Stimulated activated CD8-positive, alpha-beta memory T cell treated with anti-CD3 and anti-CD28 coated beads, Interleukin-12 subunit alpha, Interleukin-12 subunit beta, amount 100 ng/mL, for 4 hours (primary cell): ENCODE measurements at places on chromosomes 13 and 19.

GRCh38 chr13:109759609-109760008, 26.8 kb downstream of the IRS2 start:
- DNase-seq = no peak

GRCh38 chr13:52780092-52780491, 40.5 kb upstream of the CNMD start:
- DNase-seq = no peak

- no peak for DNase-seq
Observed at GRCh38 chr19:3042621-3043267, 13.7 kb upstream of the TLE2 start.

GRCh38 chr13:102226591-102226990, 175.3 kb downstream of the FGF14 start:
- DNase-seq = no peak

- DNase-seq = no peak
Observed at GRCh38 chr19:23787106-23787505, 28.4 kb upstream of the ZNF681 start.

DNA sequence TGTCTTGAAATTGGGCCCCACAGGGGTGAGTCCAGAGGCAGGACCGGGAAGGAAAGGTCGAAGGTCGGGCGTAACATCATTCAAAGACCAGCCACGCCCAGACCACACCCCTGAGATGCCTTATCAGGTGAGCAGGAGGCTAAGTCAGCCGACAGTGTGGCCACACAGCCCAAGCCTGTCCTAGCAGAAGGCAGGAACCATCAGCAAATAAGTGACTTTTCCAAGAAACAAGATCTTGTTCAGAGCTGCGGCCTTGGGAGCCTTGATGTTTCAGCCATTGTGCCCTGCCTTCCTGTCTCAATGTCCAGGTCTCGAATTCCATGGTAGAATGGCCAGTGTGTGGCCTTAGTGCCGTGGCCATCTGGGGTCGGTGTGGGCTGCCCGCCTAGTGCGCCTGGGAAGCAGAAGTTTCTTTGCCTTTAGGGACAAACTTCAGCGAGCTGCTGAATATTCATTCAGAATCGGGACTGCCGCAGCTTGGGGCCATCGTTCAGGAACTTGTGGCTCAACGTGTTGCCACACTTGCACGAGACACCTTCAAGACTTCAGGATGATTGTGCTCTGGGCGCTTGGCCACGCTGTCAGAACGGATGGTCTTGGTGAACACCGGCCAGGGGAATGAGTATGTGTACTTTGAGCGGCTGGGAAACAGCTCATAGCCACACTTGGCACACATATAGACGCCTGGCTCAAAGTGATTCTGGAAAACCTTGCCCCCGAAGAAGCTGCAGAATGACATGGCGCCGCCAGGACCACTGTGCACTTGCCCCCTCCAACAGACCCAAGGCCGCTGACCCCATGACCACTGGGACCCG, 6.1 kb upstream of the IFNL4 start:
- no peak for DNase-seq

GRCh38 chr13:38628554-38628953, 58.3 kb upstream of the FREM2 start:
- DNase-seq = no peak

DNA sequence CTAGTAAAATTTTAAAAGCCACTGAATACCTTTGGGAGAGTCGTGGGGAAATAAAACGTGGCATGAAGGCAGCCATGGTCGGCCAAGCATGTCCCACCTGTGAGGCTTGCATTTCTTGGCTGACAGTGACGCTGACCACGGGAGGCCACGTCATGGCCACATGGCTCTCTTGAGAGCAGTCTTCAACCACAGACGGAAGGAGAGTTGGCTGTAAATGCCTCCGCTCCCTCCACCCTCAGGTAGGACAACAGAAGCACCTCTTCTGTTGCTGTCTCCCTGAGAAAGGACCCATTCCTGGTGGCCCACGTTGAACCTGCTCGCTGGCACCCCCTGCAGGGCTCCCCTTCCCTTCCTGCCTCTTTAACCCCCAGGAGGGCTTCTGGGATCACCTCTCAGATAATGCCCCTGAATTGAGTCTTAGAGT, 10.6 kb upstream of the LRRC25 start:
- no peak for DNase-seq

DNA sequence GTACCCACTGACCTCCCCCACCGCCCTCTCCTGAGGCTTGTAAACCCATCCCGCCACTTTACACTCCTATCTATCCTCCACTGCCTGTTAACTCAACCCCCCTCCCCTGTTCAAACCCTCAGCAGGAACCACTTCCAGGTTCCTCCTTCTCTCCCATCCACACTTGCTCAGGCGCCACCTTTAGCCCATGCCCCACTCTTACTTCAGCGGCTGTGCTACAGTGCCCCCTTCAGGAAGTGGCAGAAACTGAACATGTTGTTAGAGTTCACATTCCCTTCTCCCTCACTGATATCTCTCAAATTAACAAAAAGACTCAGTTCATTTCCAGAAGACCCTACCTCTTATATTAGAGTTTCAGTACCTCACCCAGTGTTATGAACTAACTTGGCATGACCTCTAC, 49.4 kb downstream of the ZNF91 start:
- no peak for DNase-seq

- peak; percentile 100 for DNase-seq
Observed at GRCh38 chr19:18522124-18522861, 423 bp upstream of the ELL start.

DNA sequence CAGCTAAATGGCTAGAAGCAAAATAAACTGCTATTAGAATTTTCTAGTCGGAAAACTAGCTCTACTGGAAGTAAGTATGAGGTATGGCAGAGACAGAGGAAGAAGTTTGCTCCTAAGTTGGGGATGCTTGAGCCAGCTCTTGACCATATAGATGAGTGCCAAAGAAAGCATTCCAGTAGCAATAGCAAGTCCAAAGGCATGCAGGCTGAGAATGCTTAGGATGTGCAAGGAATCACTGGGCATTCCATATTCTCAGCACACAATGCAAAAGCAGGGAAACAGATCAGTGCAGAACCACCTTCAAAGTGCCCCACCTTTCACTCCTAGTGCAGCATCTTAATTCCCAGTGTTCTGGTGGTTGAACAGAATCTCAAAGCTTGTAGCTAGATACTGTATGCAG, 32.9 kb downstream of the SERTM1 start:
- no peak for DNase-seq

DNA sequence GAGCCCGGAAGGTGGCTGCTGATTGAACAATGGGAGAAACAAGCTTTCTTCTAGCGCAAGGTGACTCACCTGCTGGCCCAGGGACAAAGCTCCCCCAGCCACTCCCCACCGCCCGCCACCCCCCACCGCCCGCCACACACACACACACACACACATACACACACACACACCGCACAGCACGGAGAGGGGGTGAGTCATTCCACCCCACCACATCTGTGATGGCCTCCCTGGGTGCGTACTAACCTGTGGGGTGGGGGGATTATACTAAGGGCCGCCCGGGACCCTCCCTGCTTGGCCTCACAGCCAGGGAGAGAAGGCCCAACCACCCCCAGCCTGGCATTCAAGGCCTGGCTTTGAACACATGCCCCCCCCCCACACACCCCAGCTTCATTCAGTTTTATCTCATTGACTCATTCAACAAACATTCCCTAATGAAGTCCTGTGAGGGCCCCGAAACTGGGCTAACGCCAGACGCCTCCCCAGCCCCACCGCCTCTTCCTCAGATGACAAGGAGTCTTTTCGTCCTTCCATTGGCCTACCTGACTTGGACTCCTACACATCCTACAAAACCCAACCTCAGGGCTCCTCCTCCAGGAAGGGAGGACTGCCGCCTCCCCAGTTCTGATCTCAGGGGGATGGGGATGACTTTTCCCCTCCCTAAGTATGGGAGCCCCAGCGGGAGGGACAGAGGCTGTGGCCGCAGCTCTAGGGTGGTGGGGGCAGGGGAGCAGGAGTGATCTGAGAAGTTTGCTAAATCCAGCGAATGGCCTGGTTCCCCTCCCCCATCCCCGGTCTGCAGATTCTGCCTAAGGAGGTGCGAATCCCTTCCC, 5.8 kb upstream of the ONECUT3 start:
- peak; percentile 25 for DNase-seq

DNA sequence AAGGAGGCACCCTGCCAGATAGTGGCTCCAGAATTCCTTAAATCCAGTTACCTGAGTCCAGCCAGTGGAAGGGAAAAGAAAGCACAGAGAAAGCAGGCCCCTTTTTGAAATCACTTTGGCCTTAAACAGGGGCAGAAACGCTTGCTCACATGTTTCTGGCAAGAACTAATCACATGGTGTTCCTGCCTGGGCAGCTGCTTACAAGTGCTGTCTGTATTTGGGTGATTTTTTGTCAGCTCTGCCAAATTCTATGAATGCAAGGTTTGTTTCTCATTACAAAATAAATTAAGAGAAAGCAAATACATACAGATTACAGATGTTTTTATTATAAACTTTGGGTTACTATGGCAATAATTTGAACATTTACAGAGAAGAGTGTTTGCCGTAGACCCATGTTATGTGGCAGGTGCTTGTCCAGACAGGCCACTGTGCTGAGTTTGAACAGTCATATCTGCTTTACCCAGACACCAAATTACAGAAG, 1237.8 kb downstream of the SLITRK5 start:
- DNase-seq = no peak

GRCh38 chr13:37752146-37752545, 117.4 kb downstream of the TRPC4 start:
- DNase-seq = no peak

- no peak for DNase-seq
Observed at GRCh38 chr13:96041326-96042110, 11.7 kb downstream of the UGGT2 start.

DNA sequence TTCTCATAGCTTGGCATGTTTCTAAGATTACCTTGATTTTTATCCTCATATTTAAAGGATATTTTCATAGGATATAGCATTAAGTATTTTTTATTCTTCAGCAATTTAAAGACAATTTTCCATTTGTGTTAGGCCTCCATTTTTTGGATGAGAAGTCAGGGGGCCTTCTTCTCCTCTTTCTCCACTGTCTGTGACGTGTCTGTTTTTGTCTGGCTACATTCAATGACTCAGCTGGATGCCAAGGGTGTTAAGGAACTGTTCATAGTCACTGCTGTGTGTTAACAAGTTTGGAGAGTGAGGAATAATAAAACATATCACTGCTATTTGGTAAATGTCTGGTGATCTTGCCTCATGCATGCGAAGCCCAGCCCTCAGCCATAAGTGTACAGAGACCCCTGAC, 36.4 kb downstream of the ZNF582 start:
- no peak for DNase-seq

DNA sequence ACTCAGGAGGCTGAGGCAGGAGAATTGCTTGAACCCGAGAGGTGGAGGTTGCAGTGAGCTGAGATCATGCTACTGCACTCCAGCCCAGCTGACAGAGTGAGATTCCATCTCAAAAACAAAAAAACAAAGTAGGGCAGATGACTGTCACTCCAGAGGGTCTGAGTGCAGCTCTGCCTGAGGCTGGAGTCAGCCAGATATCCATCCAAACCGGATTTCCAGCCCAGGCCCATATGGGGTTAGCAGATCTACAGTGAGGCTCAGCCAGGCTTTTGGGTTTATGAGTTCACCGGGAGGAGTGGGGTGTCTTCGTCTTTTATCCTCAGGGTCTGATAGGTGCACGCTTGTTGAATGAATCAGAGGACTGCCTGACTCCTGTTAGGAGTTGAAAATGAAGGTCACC, 19.0 kb downstream of the LAMP1 start:
- DNase-seq = no peak
